Colonic mucosa (tissue), 4 donors: ENCODE measurements at places on chromosomes 6 and 20.

DNA sequence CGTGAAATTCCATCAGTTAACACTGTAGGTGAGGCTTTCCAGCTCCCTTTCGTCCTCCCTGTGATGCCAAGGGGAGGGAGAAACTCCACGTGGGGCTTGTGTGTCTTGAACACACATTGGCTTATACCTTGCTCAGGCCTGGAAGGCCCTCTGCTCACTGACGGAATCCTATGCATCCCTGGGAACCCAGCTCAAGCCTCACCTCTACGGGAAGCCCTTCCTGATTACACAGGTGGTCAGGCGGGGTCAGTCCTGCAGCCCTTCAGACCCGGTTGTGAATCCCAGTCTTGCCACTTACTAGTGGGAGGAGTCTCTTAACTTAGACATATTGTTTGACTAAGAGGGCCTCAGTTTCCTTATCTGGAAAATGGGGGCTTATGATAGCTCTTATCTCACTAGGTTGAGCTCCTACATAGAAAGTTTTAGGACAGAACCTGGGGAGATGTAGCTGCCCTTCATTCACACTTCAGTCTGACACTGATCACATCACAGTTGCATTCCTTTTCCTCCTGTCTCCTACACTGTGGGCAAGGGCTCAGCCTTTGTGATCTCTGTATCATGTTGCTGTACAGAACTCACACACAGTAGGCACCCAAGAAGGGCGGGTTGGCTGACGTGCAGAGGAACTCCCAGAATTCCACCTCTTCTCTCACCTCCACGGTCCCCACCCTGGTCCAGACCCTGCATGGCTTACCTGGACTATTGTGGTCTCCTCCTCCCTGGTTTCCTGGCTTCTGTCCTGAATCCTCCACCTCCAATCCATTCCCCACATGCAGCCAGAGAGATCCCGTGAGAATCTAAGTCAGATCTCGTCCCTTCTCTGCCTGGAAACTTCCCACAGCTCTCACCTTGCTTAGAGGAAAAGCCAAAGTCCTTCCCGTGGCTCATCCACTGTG, 129.6 kb downstream of the CEBPB start:
- DNase-seq, result no peak

DNA sequence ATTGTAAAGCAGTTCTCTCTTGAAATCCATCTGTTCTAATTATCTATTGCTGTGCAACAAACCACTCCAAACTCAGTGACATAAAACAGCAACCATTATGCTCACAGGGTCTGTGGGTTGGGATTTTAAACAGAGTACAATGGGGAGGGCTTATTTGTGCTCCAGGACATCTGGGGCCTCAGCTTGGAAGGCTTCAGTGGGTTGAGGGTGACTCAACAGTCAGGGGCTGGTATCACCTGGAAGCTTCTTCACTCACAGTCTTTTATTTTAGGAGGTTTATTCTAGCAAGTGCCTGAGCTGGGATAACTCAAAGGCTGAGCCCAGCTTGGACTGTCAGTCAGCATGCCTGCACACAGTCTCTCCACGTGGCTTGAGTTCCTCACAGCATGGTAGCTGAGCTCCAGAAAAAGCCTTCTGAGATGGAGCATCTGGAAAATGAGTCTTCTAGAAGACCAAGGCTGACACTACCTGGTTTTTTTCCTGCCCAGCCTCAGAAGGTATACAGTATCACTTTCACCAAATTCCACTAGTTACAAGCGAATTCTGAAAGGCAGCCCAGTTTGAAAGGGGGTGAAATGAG, 234.6 kb upstream of the ID4 start:
- no peak for DNase-seq

GRCh38 chr20:29497261-29497671, 1760.2 kb upstream of the DEFB115 start:
- peak; percentile 40 for DNase-seq

GRCh38 chr6:39263303-39264037, 34.2 kb upstream of the KCNK5 start:
- no peak for DNase-seq

GRCh38 chr20:22402550-22402949, 181.8 kb downstream of the FOXA2 start:
- DNase-seq, result no peak

- no peak for DNase-seq
Observed at GRCh38 chr20:37935435-37935834, 32.5 kb downstream of the VSTM2L start.

GRCh38 chr6:91449539-91449938, 862.7 kb upstream of the MAP3K7 start:
- no peak for DNase-seq

DNA sequence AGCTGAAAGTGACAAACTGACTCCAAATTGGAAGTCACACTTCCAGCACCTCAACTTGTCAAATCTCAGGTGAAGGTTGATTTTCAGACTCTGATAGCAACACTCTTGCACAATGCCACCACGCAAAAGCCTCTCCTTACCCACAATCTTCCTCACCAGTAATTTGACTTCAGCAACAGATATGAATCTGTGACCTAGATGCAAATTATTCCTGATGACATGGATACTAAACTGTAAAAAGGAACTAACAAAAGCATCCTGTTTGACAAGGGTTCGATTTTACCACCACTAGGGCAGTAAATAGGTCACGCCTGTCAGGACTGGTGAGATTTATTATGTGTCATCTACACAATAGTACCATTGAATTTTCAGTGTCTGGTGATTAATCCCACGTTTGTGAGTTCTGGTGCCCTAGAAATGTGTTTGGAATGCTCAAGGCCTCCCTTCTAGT, 134.4 kb upstream of the COL21A1 start:
- no peak for DNase-seq

DNA sequence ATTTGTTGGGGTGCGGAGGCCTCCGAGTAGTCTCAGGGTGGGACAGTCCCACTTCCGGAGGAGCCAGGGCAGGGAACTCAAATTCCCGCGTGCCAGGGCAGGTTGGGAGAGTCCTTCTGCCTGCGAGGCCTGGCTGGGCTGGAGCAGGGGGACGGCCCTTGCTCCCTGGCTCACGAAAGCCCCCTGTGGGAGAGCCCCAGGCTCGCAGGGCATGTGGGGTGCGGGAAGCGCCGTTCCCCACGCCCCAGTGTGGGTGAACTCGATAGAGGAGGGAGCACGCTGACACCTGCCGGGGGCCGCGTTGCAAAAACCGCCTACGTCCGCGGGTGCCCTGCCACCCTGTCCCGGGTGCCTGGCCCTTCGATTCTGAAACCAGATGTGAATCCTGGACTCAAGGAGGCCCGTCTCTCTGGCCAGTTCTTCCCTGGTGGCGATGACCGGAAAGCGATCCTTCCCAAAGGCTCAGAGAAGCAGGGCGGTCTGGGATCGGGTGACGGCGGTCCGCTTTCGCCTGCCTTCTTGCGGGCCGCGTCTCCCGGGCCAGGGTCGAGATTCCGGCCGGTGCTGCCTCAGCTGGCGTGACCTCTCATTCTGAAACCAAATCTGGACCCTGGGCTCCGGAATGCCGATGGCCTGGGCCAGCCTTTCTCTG, 1846.5 kb upstream of the DEFB115 start:
- DNase-seq, result no peak

GRCh38 chr6:21284166-21284565, 309.4 kb upstream of the SOX4 start:
- no peak for DNase-seq

DNA sequence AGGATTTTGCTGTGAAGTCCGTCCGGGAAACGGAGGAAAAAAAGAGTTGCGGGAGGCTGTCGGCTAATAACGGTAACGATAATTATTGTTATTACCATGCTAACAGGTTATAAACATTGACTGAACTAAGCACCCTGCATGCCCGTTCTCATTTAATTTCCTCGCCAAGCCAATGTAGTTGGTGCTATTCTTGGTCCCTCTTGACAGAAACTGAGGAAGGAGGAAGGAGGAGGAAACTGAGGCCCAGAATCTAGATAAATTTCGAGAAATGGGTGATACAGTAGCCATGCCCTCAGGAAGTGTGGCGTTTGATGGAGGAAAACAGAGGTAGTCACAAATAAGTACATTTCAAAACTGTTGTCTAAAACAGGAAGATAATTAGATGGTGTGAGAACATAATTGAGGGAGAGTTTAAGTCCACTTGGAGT, 474 bp downstream of the TPX2 start:
- DNase-seq, result no peak

DNA sequence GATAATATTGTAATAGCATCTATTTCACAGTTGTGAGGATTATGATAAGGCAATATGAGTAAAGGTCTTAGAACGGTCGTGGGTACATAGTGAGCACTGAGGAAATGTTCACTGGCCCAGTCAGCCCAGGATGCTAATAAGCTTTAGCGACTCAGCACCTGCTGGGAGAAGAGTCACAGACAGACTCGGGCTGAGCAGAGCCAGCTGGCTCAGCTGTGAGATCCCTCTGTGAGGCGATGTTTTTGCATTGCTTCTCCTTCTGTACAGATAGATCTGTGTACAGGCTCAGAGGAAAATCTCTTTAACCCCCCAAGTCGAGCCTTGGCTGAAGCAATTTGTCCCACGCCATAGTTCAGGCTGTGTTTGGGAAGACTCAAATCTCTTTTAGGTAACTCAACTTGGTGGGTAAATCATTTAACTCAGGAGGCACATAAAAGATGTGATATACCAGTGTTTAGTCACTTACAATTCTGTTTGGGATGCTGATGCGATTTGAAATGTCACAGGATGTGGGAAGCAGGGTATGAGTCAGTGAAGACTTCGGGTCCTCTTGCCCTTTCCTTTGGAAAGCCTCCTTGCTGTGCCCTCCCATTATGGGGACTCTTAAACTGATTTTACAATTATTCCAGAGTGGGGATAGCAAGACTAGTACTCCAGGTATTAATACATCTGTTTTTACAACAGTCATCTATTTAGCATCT, 53.1 kb downstream of the PHACTR1 start:
- no peak for DNase-seq

- DNase-seq, result no peak
Observed at GRCh38 chr6:6665555-6666243, 77.2 kb downstream of the LY86 start.

DNA sequence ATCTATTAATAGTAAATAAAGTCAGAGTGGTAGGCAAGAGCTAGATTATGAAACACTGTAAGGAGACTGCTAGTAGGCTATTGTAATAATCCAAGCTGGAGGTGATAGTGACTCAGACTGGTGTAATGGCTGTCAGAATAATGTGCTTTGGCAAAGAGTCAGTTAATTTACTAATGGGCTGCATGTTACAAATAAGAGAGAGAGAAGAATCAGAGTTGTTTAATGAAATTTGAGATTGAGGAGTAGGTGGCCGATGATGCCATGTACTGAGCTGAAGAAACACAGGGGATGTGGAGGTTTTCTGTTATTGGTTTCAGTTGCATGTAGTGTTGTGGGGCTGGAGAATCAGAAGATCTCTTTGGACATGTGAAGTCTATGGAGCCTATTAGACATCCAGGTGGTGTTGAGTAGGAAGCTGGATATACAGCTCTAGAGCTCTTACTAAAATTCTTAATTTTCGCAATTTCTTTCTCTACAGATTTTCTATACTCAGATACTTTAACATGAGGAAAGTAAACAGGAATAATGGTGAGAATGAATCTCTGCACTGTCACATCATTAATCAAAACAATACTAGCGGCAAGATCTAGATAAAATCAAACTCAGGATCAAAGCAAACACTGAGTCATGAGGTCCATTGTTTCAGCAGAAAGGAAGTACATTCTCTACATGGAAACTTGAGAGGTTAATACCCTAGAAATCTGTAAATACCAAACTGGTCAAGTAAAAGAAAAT, 167.7 kb downstream of the SIM1 start:
- no peak for DNase-seq

- DNase-seq, result no peak
Observed at GRCh38 chr6:11163932-11164331, 52.4 kb upstream of the ERVFRD-1 start.

- no peak for DNase-seq
Observed at GRCh38 chr6:149445573-149445972, 39.2 kb downstream of the ZC3H12D start.

DNA sequence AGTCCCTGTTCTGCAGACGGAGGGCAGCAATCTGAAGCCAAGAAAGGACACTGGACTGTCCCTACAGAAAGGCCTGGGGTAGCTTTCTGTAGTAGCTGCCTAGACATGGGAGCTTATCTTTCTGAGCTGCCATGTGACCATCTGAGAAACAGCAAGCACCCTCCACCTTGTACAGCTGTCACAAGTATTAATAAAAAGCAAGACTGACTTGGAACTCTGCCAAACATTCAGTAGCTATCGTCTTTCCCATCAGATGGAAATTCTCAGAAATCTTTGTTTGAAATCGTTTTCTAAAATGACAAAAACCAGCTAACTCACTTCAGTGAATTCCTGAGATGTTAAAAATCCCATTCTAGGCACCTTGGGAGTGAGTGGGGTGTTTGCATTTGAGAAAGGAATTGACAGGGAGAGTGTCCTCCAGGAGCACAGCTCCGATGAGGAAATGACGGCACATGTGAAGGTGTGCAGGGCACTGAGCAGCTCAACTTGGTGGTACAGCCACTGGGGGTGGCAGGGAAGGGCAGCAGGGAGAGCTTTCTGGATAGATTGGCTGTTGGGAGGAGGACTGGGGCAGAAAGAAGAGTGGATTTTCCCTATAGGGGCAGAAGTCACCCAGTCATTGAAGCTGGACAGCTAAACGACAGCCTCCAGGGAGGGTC, 24.5 kb downstream of the ACSS1 start:
- no peak for DNase-seq

GRCh38 chr20:51497542-51498467, 44.7 kb downstream of the NFATC2 start:
- DNase-seq, result no peak

DNA sequence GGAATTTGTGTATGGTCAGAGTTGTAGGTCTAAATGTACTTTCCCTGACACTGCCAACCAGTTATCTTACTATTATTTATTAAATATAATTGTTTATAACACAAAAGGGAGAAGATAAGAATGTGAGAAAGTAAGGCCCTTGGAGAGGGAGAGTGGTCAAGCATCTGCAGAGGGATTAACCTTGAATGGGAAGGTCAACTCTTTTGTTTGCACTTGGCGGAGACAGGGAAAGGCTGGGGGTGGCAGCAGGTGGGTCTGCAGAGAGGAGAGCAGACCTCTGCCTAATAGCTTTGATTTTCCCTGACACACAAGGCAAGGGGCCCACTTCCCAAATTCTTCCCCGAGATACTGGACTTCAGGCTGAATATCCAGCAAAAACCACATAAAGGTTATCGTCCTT, 4.2 kb downstream of the LRP11 start:
- DNase-seq, result no peak

GRCh38 chr20:62143957-62144825, 622 bp downstream of the SS18L1 start:
- peak; percentile 67 for DNase-seq

GRCh38 chr6:5338177-5338960, 77.1 kb downstream of the FARS2 start:
- no peak for DNase-seq

- peak; percentile 79 for DNase-seq
Observed at GRCh38 chr20:51132279-51132678, 109.4 kb upstream of the KCNG1 start.

- DNase-seq, result no peak
Observed at GRCh38 chr6:111843347-111844147, 29.7 kb downstream of the FYN start.
